ENCODE measurements at places on chromosomes 3 and 15.

GRCh38 chr3:37072892-37073291 is 79.6 kb downstream of the MLH1 start:
- DNase-seq, result no peak

DNA sequence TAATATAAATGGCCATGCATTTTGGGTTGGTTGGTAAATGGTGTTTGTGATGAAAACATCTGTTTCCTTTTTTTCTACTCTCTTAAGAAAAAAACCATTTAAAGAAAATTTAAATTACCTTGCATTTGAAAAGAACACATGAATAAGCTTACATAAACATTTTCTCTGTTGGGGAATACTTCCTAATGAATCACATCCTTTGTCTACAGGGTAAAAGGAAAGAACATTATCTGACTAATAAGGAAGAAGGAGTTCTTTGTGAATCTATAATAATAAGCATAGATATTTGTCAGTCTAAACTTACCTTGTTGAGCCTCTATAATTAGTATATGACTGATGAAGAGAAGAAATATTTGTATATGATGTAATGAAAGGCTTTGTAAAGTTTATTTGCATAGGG is 254.1 kb upstream of the ZNF717 start:
- no peak for DNase-seq

DNA sequence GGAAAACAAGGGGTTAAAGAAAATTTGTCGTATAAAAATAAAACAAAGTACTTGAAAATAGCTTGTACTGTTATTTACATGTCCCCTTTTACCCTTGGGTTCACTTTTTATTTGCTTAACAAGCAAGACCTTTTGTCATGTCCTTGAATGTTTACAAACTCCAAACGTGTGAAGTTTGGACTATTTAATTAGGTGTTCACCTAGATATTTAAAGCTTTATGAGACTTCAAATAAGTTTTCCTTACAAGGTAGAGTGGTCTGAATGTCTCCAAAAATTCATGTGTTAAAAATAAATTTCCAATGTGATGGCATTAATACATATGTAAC is 242.0 kb upstream of the TTC14 start:
- DNase-seq, result no peak

- peak; percentile 62 for DNase-seq
Measured at GRCh38 chr15:60179786-60180391, 175.8 kb downstream of the FOXB1 start.

DNA sequence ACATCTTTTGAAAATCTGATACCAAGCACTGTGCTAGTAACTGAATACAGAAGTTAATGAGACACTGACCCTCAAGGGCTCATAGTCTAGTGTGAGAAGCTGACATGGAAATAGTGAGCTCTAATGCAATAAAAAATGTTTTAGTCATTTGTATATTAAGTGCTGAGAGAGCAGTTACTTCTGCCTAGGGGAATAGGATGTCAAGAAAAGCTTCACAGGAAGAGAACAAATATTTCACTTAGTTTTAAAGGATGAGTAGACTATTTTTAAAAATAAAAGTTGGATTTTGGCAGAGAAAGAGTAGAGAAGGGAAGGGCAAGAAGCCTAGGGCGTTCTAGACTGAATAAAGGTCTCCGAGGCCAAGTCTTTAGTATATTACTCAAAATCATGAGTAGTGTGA is 158.4 kb downstream of the ATG7 start:
- no peak for DNase-seq

DNA sequence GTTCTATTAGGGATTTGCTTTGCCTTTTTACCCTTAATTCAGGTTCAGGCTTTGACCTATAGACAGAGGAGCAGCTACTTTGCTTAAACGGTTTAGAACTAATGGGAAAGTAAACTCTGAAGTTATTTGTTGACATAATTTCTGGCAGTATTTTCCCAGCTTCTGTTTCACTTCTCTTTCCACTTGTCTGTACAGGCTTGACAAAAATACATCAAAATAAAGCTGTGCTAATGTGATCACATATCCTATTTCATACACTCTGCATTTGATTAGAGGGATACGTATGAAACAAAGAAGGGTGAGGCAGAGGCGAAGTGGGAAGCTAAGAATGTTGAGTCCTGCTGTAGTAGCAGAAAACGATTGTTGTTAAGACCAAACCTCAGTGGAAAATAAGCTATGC is 389.1 kb upstream of the RARB start:
- DNase-seq, result peak; percentile 11

DNA sequence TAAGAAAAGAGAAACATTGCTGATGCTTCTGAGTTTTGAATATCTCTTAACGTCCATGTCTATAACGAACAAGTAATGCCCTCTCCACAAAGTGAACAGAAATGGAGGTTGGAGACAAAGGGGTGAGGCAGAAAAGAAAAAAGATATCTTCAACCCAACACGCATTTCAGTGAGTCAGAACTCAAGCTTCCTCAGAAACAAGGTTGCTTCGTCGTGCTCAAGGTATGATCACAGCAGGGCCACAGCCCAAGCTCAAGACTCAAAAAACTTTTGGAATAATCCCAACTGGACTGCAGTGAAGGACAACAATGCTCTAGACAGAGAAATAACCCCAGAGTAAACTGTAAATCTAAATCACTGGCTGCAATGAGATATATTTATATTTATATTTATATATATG is 18.9 kb downstream of the WNT5A start:
- no peak for DNase-seq

- DNase-seq, result no peak
Measured at GRCh38 chr15:82134461-82134860, 88.6 kb upstream of the MEX3B start.

- no peak for DNase-seq
Measured at GRCh38 chr3:24192469-24193056, 247.5 kb downstream of the NR1D2 start.

GRCh38 chr3:30020380-30020779 is 586.0 kb upstream of the TGFBR2 start:
- no peak for DNase-seq

GRCh38 chr3:45460361-45460760 is 72.0 kb downstream of the LARS2 start:
- no peak for DNase-seq

- DNase-seq, result no peak
Measured at GRCh38 chr3:2078821-2079220, 19.8 kb upstream of the CNTN4 start.

GRCh38 chr3:147987549-147987948 is 578.4 kb downstream of the ZIC1 start:
- DNase-seq, result no peak

GRCh38 chr3:12423918-12424630 is 60.2 kb upstream of the TSEN2 start:
- no peak for DNase-seq

DNA sequence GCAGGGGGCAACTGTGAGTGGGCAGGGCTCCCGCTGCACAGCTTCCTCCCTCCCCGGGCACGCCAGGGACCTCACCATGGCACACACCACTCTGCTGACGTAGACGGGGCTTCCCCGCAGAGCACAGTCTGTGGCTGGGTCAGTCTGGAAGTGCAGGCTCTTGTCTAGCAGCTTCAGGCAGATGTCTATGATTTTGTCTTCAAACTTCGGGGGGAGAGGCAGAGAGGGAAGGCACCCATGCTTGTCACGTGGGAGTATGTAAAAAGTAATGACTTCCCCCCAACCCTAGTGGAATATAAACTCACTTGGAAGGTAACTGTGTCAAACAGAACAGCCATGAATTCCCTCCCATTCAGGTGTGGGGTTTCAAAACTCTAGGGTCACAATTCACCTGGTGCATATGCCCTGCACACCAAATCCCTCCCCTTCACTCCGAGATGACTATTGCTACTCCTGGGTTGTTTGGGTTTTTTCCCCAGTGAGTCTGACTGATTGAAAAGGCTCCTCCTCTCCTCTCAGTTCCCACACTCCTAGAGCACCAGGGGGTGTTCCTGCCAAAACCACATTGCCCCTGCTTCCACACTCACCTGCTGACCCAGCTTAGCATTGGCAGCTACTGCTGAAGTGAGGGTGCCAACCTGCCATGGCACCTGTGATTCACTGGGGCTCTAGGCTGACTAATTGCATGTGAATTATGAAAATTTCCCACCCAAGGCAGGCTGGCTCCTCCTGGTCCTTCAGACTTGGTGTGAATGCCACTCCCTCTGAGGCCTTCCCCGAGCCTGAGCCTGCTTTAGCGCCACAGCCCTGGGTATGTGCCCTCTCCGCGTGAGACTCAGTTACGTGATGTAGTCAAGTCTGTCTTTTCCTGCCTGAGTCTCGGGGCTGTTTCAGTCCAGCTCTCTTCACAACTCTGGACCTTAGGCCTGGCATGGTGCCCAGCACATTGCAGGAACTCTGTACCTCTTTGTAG is 13.0 kb downstream of the TGM5 start:
- no peak for DNase-seq

- no peak for DNase-seq
Measured at GRCh38 chr3:195020921-195021320, 250.0 kb downstream of the XXYLT1 start.

GRCh38 chr3:157128771-157129681 is 30.9 kb downstream of the CCNL1 start:
- no peak for DNase-seq

- DNase-seq, result no peak
Measured at GRCh38 chr3:132643366-132643765, 16.2 kb downstream of the ACAD11 start.

DNA sequence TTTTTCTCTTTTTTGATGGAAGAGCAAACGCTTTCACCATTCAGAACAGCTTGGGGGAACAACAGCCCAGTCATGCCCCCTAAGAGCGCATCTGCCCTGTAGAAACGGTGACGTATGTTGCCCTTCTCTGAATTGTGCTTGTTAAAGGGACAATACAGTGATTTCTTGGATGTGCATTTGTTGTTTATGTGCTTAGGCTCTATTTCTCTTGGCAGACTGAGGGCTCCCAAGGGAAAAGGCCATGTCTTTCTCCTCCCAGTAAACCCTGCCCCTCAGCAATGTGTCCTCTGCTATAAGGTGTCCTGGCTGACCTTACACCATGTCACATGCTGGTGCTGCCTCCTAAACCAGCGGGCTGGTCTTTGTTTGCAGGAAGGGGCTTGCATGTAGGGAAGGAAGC is 346.1 kb downstream of the EPHB1 start:
- no peak for DNase-seq

DNA sequence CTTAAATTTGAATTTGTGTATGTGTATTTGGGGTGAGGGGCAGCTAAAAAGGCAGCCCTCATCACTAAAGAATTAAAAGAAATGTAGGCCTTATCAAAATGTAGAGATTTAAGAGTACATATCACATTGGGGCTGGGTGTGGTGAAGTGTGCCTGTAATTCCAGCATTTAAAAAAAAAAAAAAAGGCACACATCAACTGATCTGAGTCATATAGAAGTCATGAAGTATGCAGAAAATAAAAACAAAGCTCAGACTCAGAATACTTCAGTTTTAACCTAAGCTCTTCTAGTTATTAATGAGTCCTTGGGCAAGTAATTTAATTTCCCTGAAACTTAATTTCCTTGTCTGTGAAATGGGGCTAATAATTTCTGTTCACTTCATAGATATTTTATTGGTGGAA is 31.6 kb downstream of the SLC24A1 start:
- no peak for DNase-seq

GRCh38 chr15:53978253-53978906 is at the start of gene UNC13C:
UNC13C (plus strand) TSS chr15:53978441; CDS start chr15:54012904, 34,463 bp downstream.
- DNase-seq, result no peak

GRCh38 chr3:127456471-127457093 is 134.0 kb downstream of the TPRA1 start:
- DNase-seq, result no peak

GRCh38 chr3:115720983-115721382 is 97.7 kb downstream of the GAP43 start:
- no peak for DNase-seq

DNA sequence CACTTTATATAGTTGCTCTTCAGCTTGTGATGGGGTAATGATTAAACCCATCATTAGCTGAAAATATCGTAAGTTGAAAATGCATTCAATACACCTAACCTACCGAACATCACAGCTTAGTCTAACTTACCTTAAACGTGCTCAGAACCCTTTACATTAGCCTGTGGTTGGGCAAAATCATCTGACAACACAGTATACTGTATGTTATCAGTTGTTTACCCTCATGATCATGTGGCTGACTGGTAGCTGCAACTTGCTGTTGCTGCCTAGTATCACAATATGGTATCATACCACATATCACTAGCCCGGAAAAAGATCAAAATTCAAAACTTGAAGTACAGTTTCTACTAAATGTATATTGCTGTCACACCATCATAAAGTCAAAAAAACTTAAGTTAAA is 9.5 kb downstream of the ZNF280D start:
- DNase-seq, result no peak

GRCh38 chr15:40845036-40845435 is 1.2 kb downstream of the SPINT1 start:
- no peak for DNase-seq

Measured in NCI-H526 (cell line).